ENCODE measurements at places on chromosomes 5 and 9.
A peak's percentile ranks its signal among the peaks of the same experiment; 100 is the strongest.

DNA sequence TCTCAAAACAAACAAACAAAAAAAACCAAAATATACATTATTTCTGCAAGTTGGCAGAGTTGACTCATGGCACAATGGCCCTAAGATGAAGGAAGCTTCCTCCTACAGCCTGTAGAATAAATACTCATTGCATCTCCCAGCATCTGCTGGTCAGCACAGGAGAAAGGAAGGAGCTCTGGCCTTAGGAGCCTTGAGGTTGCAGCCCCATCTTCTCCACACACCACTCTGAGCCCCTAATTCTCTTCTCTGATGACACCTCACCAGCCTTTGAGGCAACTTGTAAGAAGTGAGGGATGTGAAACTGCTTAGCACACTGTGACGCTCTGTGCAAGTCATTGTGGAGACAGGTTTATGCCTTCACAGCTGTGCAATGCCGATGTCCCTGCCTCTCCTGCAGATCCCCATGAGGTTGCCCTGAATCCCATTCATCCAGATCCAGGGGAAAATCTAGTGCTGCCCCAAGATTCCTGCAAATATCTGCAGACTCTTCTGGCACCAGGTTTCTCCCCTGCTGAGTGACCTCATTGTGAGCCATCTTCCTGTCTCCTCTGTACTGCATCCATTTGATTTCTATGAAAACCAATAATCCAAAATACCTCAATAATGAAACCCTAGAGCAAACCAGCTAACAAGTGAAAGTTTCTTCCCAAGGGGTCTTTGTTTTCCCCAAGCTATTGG is 65.3 kb upstream of the TGFBR1 start:
- DNase-seq, result no peak

DNA sequence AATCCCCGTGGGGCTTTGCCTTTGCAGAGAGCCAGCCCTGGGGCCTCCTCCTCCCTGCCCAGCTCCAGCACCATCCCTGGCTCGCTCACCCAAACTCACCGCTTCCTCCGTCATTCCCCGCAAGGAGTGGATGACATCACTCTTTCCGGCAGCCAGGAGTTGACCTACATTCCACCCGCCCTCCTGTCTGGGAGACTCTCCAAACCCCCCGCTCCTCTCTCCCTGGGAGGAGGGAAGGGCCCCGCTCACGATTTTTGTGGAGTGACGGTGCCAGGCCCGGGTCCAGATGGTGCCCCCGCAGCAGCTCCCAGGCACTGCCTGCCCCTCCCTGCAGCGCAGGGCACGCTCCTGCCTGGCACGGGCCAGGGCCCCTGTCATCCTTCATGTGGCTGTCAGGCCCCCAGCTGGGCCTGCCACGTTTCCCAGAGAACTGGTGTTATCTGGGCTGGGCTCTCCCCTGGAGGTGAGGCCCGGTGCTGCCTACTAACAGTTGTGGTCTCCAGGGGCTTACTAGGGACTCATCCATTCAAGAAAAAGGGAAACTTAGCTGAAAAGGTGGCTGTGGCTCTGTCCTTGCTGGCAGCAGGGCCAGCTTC is 52.3 kb downstream of the NTNG2 start:
- DNase-seq, result peak; percentile 72

GRCh38 chr9:90162819-90163218 is 479.8 kb downstream of the DIRAS2 start:
- DNase-seq, result no peak

DNA sequence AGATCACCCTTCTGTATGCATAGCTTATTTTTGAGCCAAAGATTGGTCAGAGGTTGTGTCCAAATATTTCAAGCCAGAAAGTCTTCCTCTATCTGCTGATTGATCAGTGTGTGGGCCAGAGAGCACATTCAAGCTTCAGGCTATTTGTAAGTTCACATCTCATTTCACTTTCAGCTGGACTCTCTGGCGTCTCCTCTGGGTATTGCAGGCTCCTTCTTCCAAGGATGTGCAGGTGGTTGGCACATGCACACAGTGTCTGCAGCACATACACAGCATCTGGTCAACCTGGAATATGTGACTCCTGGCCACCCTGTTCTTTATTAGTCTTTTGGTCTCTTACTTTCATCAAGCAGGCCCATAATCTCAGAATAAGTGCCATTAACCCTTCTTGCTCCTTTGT is 516.1 kb downstream of the ANXA1 start:
- DNase-seq, result no peak

- DNase-seq, result no peak
Observed at GRCh38 chr9:138118601-138119071, 241.1 kb downstream of the CACNA1B start.

- DNase-seq, result no peak
Observed at GRCh38 chr9:116101516-116101915, 52.1 kb upstream of the PAPPA start.

DNA sequence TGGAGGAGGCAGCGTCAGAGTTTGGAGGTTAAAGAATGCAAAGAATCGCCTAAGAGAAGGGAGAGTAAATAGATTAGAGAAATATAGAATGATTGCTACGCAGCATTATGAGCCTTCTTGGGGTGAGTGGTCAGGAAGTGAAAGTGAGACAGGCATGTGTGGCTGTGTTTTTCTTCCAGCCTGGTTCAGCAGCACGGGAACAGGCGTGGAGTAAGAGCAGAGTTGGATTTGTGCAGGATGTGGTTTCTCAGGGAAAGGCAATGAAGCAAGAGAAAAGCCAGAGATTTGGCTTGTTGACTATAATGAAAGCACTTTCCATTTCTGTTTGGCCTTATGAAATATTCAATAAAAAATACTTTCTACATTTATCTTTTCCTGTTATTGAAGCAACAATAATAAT is 34.3 kb upstream of the FRMD3 start:
- DNase-seq, result no peak

DNA sequence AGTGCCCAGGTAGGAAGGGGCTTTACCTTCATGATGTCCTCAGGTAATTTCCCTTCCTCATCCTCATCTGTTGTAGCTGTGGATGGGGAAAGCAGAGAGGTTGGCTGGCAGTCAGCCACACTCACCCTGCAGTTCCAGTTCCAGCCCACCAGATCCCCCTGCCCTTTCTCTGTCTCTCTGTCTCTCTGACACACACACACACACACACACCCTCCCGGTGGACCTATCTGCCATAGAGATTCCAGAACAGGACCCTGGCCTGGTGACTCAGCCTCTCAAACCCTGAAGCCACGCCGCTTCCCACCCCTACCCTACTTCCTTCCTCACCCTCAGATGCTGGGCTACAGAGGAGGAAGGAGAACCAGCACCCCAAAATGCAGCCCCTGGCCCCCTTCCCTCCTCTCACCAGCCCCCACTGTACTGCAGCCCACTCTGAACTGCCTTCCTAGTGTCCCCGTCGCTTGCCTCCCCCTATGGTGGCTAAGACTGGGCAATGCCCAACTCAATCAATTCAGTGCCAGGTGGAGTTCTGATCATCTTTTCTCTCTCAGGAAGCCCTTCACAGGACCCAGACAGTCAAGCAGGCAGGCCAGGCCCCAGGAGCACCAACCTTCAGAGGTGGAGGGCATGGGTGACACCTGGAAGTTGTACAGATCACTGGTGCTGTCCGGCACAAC is 4.8 kb downstream of the IRF1 start:
- no peak for DNase-seq

DNA sequence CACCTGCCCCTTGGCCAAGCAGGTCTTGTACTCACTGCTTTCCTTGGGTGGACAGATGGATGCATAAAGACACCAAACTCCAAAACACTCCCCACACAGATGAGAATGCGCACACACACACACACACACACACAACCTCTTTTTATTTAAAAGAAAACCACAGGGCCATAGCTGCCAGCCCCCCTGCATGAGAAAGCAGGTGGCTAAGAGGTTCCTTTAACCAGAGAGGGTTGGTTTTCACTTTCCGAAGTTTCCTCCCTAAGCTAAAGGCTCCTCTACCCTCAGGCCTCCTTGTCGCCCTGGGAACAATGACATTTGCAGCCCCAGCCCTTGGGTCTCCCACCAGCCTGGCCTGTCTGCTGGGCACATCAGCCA is 11.1 kb downstream of the NR5A1 start:
- DNase-seq, result no peak

- DNase-seq, result no peak
Observed at GRCh38 chr9:85941966-85942912, 1.3 kb downstream of the NAA35 start.

DNA sequence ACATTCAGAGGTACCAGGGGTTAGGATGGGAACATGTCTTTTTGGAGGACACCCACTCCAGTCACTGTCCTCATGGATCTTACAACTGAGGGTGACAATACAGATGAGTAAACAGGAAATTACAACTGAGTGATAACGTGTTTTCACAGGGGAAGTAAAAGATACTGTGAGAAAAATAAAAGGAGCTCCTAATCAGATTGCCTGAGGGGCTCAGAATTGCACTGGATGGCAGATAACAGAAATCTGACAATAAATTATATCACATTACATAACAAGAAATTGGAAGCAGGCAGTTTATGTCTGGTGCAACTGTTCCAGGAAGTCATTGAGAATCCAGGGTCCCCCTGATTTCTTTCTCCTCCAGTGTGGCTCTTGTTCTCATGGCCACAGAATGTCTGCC is 40.1 kb upstream of the PCSK1 start:
- no peak for DNase-seq

- DNase-seq, result no peak
Observed at GRCh38 chr9:95074632-95075031, 242.9 kb downstream of the FANCC start.

- DNase-seq, result no peak
Observed at GRCh38 chr9:113677057-113677456, 199.1 kb upstream of the ZNF618 start.

GRCh38 chr9:96874947-96875460 is 20.7 kb upstream of the ZNF782 start:
- no peak for DNase-seq

- no peak for DNase-seq
Observed at GRCh38 chr5:66498791-66499207, 97.4 kb upstream of the MAST4 start.

DNA sequence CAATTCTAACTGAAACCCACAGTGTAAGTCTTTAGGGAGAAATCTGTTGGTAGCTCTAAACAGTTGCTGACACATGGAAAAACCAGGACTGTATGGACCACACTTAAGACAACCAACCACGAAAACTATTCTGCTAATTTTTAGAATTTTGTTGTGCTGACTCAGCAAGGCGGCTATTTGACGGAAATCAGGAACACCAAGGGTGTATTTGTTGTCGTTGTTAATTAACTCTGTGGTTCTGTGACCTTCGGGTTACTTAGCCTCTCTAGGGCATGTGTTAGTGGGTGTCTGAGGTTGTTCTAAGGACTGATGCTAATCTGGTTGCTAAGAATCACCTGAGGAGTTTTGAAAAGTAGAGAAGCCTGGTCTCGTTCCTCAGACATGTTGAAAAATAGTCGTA is 79.2 kb downstream of the ATP10B start:
- no peak for DNase-seq

DNA sequence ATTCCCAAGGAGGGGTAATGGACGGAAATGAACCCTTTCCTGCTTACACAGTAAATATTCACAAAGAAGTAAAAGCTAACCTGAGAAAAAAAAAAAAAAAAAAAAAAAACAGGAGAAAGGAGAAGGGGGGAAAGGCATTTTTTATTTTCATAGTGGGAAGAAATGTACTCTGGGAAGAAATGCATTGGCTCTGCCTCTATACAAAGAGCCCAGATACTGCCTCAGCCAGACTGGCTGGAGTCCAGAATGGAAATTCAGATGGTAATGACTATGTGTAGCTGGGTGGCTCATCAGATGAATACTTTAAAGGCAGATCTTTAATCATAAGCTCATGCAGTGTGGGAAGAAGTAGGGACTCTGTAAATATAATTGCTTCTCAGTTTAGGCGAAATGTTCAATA is 124.9 kb upstream of the ZNF608 start:
- DNase-seq, result no peak

DNA sequence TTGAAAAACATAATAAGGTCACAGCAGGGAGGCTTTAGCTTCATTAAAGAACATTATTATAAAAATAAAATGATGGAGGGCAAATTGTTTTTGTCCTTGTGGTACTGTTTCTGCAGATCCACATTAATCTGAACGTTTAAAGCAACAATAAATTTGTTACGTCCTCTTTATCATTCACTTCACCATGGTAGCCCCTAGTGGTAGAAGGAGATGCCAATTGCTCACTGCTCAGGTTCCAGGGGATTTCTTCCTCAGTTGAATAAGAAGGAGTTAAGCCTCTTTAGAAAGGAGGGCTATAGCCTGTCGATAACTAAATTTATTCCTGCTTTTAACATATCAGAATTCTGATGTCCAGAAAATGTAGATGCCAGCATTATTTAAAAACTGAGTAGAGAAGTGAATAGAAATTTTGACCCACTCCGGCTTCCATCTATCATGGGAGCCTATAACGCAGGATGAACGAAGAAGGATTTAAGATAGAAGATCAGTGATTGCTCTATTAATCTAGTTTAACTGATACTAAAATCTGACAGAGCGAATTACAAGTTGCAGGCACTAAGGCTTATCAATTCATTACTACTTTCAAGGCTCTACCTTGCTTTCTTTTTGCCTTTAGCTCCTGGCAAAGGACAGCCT is 692.3 kb downstream of the PTPRD start:
- DNase-seq, result no peak

- DNase-seq, result no peak
Observed at GRCh38 chr9:111965566-111966019, 69.0 kb downstream of the UGCG start.

- peak; percentile 14 for DNase-seq
Observed at GRCh38 chr5:111278858-111279504, 54.8 kb downstream of the CAMK4 start.

DNA sequence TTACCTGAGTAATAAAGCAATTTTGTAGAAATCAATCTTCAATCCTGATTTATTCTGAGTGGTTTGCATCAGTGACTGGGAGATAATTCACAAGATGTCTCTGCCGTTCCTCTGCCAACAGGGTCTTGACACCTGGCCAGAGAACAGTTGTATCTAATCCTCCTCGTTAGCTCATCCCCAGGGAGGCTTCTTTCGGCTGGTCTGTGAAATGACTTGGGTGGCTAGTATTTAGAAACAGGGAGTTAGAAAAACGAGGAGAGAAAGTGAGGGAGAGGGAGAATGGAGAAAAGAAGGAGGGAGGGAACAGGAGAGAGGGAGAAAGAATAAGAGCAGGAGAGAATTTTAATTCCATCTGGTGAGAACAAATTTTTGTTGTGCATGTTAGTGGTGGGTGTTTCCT is 600.2 kb upstream of the TLE4 start:
- DNase-seq, result no peak

DNA sequence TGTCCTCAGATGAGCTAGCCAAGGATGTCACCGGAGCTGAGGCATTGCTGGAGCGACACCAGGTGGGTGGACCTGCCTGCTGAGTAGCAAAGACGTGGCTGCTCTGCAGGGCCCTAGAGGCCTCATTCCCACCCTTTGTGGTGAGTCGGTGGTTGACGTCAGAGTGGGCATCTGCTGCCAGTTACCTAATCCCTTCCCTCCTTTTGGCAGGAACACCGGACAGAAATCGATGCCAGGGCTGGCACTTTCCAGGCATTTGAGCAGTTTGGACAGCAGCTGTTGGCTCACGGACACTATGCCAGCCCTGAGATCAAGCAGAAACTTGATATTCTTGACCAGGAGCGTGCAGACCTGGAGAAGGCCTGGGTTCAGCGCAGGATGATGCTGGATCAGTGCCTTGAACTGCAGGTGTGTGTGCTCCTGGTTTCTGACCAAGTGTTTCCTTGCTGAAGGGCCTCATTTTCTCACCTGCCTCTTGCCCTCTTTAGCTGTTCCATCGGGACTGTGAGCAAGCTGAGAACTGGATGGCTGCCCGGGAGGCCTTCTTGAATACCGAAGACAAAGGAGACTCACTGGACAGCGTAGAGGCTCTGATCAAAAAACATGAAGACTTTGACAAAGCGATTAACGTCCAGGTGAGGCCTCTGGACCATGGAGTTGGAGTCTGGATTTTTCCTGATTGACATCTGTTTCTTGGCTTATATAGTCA is 48.9 kb downstream of the DYNC2I2 start:
- peak; percentile 49 for DNase-seq
